ENCODE measurements at places on chromosomes 12 and 14.
A peak's percentile ranks its signal among the peaks of the same experiment; 100 is the strongest.

- DNase-seq = peak; percentile 77
Observed at GRCh38 chr12:795305-795704, 42.9 kb downstream of the WNK1 start.

DNA sequence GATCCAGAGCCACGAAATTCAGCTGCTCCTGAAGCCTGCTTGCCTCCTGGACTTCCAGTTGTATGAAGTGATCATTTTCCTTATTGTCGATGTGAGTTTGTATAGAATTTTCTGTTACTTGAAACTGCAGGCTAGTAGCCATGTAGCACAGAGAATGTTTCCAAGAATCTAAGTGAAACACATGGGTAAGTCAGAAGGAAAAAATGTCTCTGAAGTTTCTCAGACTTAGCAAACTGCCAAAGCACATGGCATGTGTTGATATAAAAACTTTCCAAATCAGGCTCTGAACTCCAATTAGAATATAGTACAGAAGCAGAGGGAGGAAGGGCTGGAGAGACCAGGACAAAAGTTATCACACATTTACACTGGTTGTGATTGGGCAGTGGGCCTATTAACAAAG lies 9.8 kb upstream of the PCNX1 start:
- no peak for DNase-seq

GRCh38 chr12:52244615-52244994 lies 11.6 kb downstream of the KRT7 start:
- no peak for DNase-seq

- no peak for DNase-seq
Observed at GRCh38 chr12:27657296-27657695, 39.0 kb upstream of the REP15 start.

GRCh38 chr12:66803930-66804329 lies 125.1 kb upstream of the GRIP1 start:
- DNase-seq = no peak

DNA sequence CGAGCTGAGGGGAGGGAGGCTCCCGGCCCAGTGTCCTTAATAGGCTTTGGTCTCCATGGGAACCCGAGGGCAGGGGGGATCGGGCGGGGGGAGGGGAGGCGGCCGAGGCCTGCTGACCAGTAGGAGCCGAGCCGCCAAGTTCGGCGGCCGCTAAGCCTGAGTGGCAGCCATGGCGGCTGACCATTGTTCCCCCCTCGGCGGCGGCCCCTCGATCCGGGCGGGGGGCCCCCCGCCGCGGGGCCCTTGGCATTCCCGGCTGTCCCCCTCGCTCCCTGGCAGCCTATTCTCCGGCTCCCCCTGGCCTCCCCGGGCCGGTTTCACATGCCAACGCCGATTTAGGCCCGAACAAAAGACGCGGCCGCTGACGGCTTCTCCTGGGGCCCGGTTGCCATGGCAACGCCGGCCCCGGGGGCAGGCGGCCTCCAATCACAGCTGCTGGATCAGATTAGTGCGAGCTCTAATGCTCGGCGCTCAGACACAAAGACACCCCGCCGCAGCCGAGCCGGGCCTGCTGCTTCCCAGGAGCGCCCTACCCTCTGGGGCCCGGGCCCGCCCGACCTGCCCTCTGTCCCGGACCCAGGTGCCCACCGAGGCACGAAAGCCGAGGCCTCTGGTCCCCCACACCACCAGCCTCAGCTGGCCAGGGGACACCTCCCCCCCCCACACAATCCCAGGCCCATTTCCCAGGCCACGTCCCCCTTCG lies 7.3 kb downstream of the MSI1 start:
- no peak for DNase-seq
